ENCODE measurements at places on chromosomes 4 and X.

DNA sequence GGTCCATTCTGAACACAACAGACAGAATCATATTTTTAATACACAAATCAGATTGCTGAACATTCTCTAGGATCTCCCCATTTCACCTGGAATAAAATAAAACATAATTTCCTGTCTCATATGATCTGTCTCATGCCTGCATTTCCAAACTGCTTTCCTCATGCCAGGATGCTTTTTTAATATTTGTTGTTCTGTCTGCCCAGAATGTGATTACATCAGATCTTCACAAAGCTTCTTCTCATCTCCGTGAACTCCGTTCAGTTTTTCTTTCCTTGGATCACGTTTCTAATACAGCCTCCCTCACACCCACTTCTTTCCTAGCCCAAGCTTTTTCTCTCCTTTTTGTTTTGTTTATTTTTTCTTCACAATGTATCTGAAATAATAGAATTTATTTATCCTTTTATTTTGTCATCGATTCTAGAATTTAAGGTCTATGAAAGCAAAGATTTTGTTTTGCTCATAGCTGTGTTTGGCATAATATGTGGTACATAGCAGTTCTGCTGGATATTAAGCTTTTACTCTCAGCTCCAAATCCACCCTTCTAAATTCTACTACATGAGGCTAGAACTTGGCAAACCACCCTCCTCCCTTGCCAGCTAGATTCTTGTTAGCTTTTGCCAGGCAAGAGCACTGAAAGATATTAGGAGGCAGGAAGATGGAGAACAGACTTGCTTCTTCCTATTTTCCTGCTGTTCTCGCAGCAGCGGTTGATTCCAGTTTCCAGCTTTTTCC, 165.5 kb upstream of the SLIT2 start:
- DNase-seq, result no peak

- no peak for DNase-seq
Observed at GRCh38 chr4:127574643-127575042, 58.1 kb upstream of the INTU start.

GRCh38 chrX:35890699-35891098, 28.8 kb upstream of the CFAP47 start:
- no peak for DNase-seq

DNA sequence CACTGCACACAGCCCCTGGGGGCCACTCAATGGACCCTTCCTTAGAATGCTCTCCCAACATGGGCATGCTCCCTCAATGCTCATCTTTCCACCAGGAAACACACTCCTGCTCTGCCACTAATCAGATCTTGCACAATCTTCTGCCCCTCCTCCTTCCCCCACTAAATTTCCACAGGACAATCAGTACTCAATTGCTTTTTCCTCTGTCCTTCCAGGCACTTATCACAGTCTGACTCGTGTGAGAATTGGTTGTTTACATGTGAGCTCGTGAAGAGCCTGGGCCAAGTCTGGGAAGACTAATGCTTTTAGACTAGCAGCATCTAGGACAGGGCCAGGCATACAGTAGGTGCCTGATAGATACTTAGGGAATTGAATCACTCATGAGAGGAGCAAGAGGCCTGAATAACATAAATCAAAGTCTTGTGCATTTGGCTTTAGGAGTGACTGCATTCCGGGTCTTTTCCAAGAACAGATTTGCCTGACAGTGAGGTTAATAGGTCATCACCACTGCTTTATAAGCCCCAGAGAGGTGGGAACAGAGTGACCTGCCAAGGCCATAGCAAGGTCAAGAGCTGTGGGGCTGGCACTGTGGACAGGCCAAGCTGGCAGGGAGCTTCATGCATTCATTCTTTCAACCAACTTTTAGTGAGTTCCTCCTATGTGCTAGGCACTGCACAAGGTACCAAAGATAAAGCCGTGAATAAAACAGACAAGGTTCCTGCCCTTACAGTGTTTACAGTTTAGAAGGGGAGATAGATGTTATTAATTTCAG, 55.0 kb downstream of the PRPS1 start:
- no peak for DNase-seq

- DNase-seq, result no peak
Observed at GRCh38 chrX:30733852-30734660, 80.8 kb downstream of the GK start.

GRCh38 chrX:20515841-20516461, 249.2 kb upstream of the RPS6KA3 start:
- no peak for DNase-seq

- no peak for DNase-seq
Observed at GRCh38 chr4:169160825-169161224, 109.9 kb downstream of the SH3RF1 start.
